ENCODE measurements at places on chromosomes 5 and 9. TPM values are rescaled to one million over a fixed set of nuclear protein-coding genes. Genes with fewer than 3 reads are reported as not detected.

DNA sequence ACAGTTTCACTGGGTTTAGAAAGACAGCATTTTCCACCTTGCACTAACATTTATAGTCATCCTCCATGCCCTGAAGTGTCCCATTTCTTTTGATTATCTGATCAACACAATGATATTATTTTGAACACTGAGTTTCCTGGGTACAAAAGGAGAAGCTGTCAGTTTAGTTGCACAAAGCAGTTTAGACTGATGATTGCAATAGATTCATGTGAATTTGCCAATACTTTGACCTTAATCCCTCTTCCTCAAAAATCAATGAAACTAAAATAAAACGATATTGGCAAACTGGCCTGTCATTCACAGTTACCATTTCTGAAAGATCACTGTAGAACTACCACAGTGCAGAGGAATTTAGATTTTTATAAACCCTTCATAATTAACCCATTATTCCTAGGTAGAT is 34.2 kb upstream of the RASGRF2 start:
- DNase-seq, result no peak

DNA sequence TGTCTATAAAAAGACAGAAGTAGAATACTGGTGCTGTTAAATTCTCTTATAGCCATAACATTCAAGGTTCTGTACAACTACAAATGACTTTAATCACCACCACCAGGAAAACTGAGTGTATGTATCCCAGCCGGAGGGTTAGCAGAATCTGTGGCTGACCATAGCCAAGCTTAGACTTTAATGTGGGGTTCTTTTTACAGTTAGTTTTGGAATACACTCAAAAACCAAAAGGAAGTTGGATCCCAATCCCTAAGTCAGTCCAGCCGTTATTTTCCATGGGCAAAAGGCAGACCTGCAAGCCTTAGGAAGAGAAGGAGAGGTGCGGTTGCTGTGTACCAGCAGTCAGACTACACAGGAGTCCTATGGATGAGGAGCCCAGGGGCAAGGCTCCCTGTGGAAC is 179.8 kb downstream of the ENC1 start:
- no peak for DNase-seq

- no peak for DNase-seq
Observed at GRCh38 chr5:81354093-81354492, 39.8 kb downstream of the ACOT12 start.

DNA sequence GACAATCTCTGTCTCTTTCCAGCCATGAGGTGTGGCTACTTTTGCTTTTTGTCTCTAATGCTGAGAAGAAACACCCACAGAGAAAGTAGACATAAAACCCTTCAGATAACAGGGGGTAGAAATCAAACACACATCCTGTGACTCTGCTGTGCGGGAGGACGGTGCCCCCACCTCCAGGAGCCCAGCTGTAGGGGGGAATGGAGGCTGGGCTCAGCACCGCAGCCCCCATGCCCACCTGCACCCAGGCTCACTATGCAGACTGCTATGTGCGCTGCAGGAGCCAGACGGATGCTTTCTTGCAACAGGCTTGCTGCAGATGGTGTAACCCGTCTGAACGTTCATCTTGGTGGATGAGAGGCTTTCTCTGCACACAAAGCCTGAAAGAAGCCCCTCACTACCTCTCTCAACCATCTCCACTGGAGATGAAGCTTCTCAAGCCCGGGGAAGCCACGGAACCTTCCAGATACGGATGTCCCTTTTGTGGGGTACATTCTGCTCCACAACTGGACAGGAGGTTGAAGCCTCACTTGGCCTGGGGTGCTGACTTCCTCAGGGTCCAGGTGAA is 207.2 kb downstream of the GADD45G start:
- DNase-seq, result no peak

DNA sequence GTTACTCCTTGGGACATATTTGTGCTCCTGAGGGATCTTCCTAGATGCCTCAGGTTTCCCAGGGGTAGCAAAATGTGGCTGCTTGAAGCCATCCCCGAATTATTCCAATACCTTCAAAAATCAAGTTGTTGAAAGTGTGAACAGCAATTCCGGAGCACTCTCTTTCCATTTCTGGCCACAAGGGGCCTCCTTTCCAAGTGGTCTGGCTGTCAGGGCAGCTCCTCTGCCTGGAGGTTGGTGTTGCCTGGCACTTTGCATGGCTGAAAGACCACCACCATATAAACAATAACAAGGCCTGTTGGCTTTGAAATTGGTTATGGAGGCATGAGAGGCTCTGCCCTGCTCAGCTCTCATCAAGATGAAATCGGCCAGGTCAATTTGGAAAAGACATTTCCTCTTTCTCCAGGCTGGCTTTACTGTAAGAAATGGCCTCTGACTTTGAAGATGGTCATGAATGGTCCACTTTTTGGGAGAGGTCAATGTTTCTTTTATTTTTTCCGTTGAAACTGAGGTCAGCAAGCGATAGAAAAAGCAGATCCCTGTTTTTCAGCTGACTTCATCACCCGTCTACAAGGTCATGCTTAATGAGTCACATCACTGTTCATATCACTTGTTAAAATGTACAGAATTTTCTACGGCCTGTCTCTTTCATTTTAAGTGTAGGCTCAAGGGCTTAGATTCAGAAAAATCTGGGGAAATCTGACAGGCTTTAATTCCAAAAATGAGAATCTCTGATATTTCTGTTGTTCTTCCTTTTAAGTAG is 481.1 kb upstream of the ZNF608 start:
- no peak for DNase-seq

DNA sequence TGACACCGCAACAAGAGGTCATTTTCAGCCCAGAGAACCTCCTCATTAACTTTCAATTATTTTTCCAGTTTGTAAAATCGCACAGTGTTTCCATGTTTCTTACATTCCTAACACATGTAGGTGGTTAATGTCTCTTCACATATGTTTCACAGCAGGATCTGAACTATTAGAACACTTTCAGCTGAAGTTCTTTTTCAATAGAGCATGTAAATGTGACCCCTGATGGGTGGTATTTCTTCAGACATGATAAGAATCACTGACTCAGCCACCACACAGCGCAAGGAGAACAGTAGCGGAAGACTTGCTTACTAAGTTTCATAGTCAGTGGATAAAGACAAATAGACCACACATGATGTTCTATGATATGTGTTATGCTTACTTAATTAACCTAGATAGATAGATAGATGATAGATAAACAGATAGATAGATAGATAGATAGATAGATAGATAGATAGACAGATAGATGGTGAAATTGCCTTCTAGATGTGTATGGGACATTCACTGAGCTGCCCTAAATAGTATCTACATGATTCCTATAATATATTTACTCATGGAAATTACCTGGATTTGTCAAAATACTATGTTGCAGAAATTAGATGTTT is 1992.1 kb upstream of the NUDT12 start:
- no peak for DNase-seq

GRCh38 chr5:16095612-16096011 is 84.0 kb downstream of the MARCHF11 start:
- DNase-seq, result no peak

ENTREP1 gene
- polyA plus RNA-seq, result 4.1 TPM
